CD4-positive, alpha-beta T cell treated with Interferon gamma for 1 hour (primary cell): ENCODE measurements at places on chromosomes 11 and 22.

- DNase-seq, result no peak
These were observed 160.8 kb upstream of the NECTIN1 start for GRCh38 chr11:119889728-119890280.

DNA sequence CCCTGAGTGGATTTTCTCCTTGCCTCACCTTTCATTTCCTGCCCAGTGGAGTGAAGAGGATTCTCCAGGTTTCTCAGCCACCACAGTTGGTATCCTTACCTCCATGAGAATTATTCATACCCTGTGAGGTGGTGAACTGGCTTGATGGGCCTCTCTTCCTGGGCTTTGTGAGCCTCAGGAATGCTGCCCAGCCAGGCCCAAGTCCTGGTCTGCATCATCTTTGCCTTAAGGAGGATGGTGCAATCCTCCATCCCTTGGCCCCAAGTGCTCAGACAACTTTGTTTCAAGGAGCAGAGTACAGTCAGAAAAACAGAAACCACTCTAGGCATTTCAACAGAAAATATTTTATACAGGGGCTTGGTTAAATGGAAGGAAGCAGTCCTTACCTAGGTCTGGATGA is 114.2 kb upstream of the CADM1 start:
- DNase-seq, result no peak

- no peak for DNase-seq
These were observed 78.0 kb downstream of the PISD start for GRCh38 chr22:31583861-31584485.

DNA sequence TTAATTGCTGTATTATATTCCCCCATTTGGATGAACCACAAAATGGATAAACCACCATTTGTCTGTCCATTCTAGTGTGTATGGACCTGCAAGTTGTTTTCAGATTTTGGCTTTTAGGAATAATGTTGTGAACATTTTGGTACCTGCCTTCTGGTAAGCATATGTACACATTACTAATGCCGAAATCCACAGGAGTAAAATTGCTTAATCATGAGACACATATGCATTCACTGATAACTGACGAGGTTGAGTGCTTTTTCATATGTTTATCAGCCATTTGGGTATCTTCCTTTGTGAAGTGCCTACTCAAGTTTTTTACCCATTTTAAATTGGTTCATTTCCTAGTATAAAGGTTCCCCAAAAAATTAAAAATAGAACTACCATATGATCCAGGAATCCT is 34.2 kb downstream of the OSBP2 start:
- DNase-seq, result no peak

DNA sequence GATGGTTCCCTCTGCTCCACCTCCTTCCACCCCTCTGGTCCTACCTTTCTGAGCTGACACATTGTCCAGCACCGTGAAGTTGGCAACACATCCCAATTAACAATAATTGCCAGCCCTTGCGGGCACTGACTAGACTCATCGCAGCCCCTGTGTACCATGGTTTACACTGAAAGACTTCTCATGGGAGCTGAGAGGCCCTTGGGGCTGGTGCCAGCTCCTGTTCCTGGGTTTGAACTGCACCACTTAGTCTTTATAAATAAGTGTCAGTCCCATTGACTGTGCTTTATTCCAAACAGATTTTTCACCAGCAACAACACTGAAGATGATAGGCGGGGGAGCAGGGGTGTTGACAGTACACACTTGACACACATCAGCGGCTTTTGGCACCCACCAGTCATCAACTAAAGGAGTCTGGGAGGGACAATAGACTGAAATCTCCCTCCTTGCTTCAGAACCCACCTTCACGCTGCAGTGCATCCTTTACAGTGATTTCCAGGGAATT is 447.3 kb downstream of the NTM start:
- DNase-seq, result no peak

DNA sequence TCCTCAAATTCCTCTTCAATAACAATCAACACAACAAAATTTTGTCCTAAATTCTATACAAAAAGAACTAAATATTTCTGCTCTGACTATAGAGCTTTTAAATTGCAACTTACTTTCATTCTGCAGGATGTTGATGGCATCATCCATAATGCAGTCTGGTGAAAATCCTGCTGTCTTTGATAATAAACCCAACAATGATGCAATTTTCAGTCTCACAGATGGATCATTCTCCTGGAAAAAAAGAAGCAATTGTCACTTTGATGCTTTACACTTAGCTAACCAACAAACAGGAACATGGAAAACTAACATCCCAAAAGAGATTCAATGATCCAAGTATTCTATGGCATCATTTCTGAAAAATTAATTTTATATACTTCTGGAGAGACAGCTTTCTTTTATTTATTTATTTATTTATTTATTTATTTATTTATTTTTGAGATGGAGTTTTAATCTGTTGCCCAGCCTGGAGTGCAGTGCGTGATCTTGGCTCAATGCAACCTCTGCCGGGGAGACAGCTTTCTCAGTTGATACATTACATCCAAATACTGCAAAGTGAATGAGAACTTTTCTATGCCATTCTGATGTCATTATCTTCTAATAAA is 13.0 kb downstream of the INTS4 start:
- DNase-seq, result no peak

DNA sequence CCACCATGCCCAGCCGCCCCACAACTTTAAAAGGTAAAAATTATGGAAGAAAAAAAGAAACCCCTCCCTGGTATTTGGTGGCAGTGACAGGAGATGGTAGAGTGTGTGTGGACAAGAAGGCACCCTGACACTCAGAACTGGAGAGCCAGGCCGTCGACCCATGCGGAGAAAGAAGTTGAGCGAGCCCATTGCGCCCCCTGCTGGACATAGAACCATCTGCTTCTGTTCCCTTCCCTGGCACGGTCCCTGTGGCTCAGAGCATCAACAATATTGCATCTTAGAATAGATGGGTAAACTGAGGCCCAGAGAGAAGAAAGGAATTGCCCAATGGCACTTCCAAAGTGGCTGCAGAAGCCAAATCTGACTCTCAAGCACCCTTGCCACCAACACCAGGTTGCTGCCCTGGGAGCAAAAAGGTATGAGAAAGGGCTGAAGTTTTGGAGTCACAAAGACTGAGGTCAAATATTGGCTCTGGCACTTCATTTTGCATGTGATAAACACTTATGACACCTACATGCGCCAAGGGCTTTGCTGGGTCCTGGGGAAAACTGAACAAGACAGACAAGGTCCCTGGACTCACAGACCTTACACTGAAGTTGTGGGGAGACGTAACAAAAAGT is 8.6 kb downstream of the MRPL11 start:
- DNase-seq, result peak; percentile 56

- no peak for DNase-seq
These were observed 56.3 kb upstream of the PLET1 start for GRCh38 chr11:112316971-112317370.

- no peak for DNase-seq
These were observed 125.0 kb downstream of the CCDC81 start for GRCh38 chr11:86499723-86500129.

DNA sequence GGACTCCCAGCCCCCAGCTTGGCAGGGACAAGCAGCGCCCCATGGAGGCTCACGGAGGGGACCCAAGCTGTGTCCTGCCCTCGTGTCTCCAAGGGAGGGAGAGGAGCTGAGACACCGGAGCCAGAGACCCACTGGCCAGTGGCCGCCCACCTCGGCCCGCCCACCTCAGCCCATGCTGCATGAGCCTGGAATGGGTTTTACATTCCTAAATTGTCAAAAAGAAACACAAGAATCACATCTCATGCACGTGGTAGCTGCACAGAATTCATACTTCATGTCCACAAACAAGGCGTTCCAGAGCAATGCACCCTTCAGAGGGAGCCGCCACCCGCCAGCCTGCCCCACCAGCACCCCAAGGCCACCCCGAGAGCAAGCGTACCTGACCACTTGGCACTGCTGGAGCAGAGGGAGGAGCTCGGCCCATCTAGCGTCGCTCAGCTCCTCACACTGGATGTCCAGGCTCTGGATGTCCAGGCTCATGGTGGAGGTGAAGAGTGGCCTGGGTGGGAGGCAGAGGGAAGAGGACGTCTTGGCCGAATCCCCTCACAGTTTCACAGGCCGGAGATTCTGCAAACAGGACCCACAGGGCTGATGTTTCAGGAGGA is 5.3 kb downstream of the RNH1 start:
- DNase-seq, result no peak

DNA sequence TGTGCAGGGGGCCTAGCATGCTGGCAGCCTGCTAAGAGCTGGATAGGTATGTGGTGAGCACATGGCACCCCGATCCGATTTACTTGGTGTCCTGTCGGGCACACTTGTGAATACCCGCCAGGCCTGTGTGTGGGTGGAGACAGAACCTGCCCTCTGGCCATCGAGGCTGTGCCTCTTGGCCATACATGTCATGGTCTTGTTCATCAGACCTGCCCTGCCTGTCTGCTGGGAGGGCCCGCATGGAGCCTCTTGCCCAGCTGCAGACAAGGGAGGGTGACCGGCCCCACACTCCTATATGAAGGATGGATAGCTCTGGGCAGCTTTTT is 310.2 kb downstream of the TBC1D22A start:
- DNase-seq, result no peak

- no peak for DNase-seq
These were observed 791.3 kb upstream of the KIRREL3 start for GRCh38 chr11:127791844-127792243.

- DNase-seq, result no peak
These were observed 682.5 kb downstream of the NTM start for GRCh38 chr11:132052904-132053303.

DNA sequence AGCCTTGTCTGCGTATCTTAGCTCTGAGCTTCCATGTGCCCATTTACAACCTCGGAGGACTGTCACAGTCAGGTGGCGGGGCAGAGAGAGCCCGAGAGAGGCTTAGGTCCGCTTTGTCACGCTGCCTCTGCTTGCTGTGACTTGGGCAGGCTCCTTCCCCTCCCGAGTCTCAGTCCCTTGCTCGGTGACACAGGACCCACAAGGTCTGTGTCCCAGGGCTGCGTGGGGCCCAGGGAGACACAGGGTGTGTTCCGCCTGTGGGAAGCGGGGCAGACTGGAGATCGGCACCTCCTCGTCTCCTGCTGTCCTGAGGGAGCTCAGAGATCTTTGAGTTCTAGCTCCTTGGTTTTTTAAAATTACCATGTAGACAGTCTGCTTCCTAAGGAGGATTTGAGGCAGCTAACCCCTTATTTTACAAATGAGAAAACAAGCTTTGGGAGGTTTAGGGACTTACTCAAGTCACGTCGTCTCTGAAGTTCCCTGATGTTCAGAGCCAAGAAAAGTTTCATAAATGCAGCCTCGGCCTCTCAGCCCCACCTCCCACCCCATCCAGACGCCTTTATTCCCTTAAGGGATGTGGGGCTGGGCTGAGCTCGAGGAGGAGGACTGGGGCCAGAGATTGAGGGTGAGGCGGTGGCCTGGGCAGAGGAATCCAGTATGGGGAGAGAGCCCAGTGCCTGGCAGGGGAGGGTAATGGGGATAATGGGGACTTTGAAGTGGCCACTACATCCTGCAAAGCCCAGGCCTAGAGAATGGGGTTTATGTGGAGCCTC is 103.6 kb downstream of the NECTIN1 start:
- DNase-seq, result no peak
